ENCODE measurements at places on chromosomes 13 and 19.

DNA sequence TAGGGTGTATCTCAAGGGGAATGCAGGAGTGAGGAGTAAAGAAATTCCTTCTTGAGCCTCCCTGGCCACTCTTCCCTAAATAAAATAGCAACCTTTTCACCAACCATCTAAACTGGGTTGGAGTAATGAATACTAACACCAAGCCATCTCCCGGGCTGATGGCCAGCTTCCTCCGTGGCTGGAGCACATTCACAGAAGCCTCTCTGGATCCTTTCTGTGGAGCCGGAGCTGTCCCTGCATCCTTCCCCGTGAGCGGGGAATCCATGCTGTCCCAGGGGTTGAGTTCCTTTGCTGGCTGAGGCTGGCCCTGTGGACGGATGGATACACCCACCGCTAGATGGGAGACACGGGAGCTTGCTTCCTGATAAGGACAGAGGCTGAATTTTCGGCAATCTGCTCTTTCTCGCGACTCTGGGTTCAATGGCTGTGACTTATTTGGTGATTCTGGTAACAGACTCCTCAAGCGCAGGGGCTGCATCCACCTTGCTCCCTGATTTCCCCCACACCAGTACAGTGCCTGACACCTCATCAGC lies 370.3 kb downstream of the ZNF536 start:
- no peak for DNase-seq

- DNase-seq, result no peak
Observed at GRCh38 chr19:28985201-28985600, 227.8 kb downstream of the UQCRFS1 start.

GRCh38 chr19:36152352-36153091 lies at the start of gene COX7A1:
COX7A1 (minus strand) TSS chr19:36152447; CDS start chr19:36152407, 40 bp downstream.
- no peak for DNase-seq

- DNase-seq, result peak; percentile 17
Observed at GRCh38 chr19:58229255-58229639, 533 bp downstream of the ZNF544 start.

All from mammary epithelial cell (primary cell).